Left ventricle myocardium superior (tissue), 1 donor: ENCODE measurements at places on chromosomes 5 and 9. TPM values are rescaled to one million over a fixed set of nuclear protein-coding genes. Genes with fewer than 3 reads are reported as not detected.

Gene CAPSL
- total RNA-seq, result not detected

Gene RAPGEF1
- 156 TPM for total RNA-seq

Gene CXCL14
- 1.3 TPM for total RNA-seq

Gene ASS1
- 65.5 TPM for total RNA-seq

Gene KCNV2
- not detected for total RNA-seq

Gene FOXD4L6
- total RNA-seq, result not detected

Gene CSF1R
- total RNA-seq, result 20.1 TPM

Gene PDLIM4
- 3.8 TPM for total RNA-seq

Gene SPINK4
- total RNA-seq, result not detected

GRCh38 chr5:169649486-169649885 is 12.4 kb downstream of the DOCK2 start:
- no peak for DNase-seq

DNA sequence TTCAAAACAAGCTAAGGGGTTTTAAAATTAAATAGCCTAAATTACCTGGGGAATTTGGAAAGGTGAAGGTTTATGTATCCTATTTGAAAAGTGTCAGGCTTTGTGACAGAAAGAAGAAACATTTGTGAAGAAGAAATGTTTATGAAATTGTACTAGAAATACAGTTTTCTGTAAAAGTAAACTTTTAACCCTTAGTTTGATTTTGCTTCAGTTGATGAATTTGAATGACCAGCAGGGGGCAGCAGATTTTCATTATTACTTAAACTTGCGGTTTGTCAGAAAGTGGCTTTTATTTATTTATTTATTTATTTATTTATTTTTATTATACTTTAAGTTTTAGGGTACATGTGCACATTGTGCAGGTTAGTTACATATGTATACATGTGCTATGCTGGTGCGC is 58.1 kb downstream of the NNT start:
- no peak for DNase-seq

DNA sequence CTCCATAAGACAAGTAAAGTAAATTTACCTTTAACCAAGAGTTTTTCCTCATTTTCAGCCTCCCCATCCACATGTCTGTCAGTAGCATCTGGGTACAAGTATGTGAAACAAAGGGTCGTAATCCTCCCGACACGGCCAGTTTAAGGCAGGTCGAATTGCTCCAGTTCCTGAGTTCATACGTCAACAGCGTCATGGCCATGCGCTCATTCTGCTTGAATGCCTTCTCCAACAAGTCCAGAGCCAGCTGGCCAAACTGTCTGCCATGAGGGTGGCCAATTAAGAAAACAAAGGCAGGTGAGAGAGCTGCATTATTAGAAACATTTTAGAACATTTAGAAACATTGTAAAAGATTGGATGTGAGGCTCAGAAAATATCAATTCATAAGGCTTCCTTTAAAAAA is 87.5 kb downstream of the TRPM6 start:
- DNase-seq, result no peak

DNA sequence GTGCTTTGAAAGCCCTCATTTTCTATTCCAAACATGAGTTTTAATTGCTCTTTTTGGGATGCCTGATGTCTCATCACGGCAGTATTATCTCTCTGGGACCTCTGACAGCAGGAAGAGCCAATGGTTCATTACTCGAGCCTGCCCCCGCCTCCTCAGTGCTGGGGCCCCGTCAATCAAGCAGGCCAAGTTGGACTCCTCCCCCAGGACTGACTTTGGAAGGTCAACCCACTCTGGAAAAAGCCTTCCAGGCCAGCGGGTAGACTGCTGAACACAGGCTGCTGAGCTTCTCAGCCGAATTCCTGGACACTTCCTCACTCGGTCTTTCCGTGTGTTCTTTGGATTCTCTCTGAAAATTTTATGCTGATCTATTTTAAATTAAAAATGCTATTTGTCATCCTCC is 9.5 kb upstream of the BARHL1 start:
- peak; percentile 18 for DNase-seq

DNA sequence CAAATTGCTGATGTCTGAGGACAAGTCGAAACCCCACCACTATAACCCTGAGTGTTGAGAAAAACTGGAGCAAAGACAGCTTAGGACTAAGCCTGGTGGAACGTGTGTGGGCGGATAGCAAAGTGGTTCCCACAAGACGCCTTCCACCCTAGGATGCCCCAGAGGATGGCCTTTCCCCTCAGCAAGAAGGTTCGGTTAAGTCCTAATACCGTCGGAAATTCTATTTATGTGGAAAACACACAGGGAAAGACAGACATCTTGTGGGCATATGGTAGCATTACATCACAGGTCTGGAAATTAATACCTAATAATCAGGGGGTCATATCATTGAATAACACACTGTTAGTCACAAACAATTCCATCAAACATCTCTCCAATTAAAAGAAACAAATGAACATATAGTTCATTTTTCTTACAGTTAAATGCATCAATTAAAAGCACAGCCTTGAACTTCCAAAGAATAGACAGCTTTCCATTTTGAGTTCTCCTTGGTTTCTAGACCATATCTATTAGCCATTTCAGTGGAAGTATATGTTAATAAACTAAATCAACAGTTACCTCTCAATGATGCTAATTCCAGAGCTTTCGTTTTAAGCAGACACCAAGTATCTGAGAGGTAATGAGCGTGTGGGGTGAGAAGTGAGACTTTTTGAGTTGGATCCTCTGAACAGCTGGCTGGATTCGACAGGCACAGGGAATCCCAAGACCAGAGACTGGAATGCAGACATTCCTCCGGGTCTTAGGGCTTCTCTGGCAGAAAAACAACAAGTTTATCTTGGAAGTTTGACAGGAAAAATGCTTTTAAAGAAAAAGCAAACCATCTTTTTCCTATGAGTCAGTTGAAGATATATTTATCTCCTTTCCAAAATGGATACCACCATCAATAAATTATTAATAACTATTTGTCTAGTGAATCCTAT is 2.9 kb upstream of the ICE1 start:
- no peak for DNase-seq

DNA sequence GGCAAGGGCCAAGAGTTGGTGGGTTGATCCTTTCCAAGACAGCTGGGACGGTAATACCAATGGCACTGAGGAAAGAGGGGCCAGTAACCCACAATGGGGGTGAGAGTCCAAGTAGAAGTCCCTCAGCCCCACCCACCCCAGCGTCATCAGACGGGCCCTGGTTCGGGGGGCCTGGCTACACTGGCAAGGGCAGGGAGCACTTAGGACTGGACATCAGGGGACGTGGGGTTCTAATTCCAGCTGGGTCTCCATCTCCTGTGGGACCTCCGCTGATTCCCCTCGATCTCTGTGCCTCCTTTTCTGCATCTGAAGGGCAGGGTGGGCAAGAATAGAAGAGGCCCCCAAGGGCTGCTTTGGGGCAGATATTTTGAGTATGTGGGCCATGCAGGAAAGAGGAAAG is 53.5 kb upstream of the FCN1 start:
- no peak for DNase-seq

GRCh38 chr5:98638111-98638510 is 135.4 kb upstream of the RGMB start:
- no peak for DNase-seq

DNA sequence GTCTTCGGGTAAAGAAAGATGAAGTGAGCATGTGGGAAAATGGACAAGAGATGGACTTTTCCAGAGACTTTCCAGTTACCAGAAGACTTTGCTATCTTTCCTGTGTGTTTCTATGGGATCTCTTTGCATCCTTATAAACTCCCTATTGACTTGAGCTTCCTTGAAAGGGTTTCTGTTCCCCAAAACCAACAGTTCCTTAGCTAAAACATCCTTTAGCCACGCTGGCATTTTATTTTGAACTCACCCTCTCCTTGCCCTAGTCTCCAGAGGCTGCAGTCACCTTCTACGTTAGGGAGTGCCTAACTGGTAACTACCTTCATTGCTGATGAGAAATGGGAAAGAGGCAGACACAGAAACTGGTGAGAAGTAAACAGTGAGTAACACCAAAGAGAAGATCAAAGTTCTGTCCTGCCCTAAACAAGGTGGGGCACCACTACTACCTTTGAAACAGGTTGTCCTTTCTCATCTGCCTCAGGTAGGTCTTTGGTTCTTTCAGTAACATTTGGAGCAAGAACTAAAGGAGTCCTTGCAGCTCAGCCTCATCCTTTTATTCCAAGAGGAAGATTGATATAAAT is 402.9 kb downstream of the ENC1 start:
- DNase-seq, result no peak

DNA sequence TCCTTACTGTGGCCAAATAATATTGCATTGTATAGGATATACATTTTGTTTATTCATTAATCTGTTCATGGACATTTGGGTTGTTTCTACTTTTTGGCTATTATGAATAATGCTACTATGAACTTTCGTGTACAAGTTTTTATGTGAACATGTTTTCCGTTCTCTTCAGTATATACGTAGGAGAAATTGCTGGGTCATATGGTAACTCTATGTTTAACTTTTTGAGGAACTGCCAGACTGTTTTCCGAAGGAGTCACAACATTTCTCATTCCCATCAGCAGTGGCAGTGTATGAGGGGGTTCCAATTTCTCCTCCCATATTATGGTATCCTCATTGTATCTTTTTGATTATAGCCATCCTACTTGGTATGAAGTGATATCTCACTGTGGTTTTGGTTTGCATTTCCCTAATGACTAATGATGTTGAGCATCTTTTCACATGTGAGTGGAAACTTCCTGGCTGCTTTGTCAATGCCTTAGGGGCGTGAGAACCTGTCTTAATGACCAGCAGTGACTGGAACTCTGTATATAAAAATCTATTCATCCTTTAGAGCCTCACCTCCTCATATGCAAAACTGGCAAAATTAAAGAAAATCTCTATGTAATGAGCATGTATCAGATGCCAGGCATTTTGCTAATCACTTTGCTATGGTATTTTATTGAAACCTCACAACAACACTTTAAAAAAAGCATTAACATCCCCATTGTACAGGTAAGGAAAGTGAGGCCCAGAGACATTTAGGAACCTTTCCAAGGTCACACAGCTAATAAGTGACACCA is 47.8 kb upstream of the TGFBR1 start:
- DNase-seq, result no peak

DNA sequence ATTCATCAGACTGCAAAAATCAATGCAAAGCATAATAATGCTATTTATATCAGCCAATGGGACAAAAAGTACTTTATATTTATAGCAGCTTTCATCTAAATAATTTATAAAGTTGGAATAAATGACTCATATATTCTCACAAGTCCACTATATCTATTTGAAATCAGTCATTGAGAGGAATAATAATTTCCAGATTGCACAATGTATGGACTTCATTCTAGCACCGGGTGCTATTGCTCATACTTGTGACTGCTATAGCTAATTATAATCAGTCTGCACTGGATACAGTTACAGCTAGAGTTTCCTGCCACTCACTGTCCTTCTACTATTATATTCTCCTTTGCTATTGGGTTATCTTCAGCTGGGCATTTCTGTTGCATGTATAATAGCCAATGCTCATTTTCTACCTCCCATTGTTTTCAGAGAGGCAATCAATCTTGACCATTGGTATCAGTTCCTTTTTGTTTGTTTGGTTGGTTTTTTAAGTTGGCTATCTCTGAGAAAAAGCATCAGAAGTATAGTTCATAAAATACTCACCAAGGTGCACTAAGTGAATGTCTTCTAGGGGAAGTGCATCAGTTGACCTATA is 1.9 kb downstream of the CDH18 start:
- DNase-seq, result no peak

DNA sequence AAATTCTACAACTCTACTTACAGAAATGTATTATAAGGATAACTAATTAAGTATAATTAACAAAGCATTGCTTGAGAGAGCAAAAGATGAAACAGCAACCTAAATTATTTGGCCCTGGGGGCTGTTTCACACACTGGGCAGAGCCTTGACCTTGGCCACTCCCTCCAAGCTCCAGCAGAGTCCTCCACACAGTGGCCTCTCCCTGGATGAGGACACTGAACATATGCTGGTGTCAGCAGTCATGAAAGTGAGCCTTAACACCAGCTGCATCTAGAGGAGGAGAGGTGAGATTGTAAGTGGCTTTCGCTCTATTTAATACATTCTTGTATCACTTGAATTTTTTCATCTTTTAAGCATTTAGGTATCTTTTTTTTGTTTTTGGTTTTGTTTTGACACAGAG is 23.3 kb upstream of the ZDHHC12 start:
- no peak for DNase-seq

- no peak for DNase-seq
Measured at GRCh38 chr5:139133282-139133681, 64.9 kb downstream of the SIL1 start.

DNA sequence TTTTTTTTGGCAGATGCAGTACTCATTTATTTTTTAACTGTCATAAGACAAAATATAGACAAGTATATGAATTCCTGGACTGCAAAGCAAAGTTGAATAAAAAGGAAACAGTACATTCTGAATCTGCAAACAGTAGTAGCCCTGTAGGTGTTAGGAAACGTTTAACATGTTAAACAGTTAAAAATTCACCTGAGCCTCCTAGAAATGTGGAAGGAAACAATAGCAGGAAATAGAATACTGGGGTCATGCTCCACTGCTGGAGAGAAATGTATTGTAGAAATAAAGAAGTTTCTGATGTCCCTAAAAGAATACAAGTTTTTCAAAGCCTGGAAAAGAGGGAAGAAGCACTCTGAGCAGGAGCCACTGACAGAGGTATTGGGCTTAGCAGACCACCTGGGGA is 866.0 kb downstream of the PTPRD start:
- no peak for DNase-seq

GRCh38 chr9:5949103-5949699 is 58.5 kb downstream of the MLANA start:
- no peak for DNase-seq

- DNase-seq, result no peak
Measured at GRCh38 chr9:16421532-16421931, 448.9 kb downstream of the BNC2 start.

- DNase-seq, result peak; percentile 64
Measured at GRCh38 chr5:180070756-180071530, 616 bp downstream of the RNF130 start.
